Right atrium auricular region (tissue), 2 donors: ENCODE measurements at places on chromosomes 7 and 10.

DNA sequence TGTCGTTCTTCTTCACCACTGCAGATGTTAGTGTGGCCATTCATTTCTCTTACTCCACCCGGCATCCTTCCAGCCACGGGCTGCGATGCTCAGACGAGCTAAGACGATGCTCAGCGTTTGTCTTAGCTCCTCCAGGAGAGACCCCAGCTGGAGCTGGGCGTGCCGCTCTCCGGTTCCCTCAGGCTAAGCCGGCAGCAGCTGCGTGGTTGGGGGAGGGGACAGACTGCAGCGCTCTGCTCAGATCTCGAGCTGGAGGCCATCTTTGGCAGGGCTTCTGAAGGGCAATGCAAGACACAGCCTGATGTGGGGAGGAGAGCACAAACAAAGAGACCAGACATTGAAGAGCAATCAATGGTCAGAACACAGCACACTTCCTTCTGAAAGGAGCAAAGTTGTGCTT, 4.8 kb downstream of the INA start:
- no peak for DNase-seq

DNA sequence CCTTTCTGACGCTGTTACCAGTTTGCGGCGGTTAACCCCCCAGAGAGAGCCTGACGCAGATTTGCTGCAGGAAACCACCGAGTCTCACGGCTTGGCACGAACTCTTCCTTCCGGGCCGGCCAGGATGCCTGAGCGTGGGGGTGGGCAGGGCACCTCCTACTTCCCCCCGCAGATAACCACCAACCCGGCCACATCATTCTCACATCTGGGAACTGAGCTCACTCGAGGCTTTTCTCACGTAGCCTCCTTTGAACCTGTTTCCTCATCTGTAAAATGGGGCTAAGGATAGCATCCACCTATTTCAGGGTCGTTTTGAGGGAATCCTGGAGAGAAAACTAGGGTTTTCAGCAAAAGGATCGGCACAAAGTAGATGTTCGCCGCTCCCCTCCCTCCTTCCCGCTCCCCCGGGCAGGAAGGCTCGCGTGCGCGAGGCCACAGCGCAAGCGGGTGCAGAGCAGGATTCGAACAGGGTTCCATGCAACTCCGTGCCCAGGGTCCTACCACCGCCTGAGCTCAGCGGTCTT, 23.6 kb downstream of the DDIT4 start:
- peak; percentile 94 for DNase-seq

- DNase-seq: no peak
Measured at GRCh38 chr10:67017218-67017617, 91.4 kb downstream of the LRRTM3 start.

DNA sequence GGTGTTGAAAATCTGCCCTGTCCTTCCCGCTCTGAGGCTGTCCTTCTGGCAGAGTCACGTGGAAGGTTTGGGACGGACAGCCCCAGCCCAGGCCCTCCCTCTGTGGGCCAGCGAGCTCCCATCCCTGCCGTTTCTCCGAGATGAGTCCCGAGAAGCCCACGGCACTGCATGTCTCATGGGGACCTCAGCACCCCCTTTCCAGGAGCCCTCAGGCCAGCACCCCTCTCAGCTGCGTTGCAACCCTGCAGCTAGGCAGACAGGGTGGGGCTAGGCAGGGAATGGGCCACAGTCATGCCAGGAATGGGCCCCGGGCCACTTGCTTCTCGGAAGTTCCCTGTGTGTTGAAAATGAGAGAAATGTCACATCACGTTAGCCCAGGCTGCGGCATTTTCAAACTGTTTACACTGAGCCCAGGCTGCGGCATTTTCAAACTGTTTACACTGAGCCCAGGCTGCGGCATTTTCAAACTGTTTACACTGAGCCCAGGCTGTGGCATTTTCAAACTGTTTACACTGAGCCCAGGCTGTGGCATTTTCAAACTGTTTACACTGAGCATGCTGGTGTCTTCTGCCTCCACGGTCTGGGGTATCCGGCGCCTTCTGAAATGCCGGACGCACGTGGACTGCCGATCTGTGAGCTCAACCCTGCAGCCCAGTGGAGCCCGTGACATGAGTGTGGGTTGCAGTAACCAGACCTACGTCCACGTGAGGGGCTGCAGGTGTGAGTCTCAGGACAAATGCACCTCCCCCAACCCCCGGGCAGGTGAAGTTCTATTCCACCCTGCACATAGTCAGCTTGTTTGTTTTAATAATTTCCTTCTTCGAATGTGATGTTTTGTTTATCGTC, 42.6 kb downstream of the FAM20C start:
- DNase-seq: peak; percentile 79

DNA sequence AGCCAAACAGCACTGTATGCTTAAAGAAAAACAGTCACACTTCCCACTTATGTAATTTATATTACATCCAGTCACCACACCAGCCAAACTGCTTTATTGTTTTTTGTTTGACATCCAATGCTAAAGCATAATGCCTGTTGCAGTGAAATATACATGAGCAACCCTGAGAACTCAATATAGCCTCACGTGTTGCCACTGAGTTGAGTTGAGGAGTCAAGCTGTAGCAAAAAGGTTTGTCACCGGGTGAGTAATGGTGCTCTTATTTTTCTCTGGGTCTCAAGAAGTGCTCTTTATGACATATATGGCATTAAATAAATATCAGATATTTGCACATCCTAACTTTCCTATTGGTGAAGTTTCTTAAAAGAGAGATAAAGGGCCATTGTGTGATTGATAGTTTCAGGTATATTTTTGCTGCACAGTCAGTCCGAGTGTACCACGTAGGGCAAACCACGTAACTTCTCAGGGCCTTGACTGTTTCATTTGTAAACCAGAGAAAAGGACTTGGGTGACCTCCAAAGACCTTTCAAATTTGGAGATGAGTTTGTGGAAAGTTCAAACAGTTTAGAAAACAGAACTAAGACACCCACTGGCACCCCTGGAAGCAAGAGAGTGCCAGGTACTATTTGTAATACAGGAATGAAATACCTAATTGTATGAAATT, 168.5 kb downstream of the CFTR start:
- DNase-seq: no peak

DNA sequence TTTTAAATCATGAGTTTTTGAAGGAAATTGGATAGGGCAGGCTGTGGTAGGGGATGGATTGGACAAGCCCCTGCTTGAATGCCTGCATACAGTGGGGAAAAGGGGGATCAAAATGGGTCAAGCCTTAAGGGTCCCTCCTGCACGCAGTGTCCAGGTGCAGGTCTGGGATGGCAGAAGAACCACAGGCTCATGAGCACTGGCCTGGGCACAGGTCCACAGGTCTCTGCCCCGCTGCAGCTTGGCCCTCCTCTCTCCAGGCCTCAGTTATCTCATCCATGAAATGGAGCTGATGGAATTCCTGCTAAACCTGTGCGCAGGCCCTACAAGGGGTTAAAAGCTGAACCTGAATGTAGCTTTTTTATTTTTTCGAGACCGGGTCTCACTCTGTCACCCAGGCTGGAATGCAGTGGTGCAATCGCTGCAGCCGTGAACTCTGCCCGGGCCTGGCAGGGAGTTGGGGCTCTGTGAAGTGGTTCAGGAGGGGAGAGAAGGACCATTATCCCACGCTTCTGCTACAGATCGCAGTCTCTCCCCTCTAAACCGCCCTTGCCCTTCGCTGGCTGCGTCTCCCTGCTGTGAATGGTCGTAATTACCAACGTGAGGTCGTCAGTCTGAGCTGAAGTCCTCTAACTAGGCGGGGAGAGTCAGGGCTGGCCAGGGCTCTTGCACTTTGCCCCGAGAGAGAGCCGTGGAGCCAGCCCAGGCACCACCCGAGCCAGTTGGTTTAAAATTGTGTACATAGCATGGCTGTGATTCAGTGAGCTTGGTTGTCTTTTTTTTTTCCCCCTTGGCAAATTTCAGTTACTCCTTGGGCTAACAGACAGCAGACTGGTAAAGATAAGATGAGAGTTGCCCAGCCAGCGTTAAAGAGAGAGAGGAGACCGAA, 77.5 kb upstream of the GTF2I start:
- no peak for DNase-seq

DNA sequence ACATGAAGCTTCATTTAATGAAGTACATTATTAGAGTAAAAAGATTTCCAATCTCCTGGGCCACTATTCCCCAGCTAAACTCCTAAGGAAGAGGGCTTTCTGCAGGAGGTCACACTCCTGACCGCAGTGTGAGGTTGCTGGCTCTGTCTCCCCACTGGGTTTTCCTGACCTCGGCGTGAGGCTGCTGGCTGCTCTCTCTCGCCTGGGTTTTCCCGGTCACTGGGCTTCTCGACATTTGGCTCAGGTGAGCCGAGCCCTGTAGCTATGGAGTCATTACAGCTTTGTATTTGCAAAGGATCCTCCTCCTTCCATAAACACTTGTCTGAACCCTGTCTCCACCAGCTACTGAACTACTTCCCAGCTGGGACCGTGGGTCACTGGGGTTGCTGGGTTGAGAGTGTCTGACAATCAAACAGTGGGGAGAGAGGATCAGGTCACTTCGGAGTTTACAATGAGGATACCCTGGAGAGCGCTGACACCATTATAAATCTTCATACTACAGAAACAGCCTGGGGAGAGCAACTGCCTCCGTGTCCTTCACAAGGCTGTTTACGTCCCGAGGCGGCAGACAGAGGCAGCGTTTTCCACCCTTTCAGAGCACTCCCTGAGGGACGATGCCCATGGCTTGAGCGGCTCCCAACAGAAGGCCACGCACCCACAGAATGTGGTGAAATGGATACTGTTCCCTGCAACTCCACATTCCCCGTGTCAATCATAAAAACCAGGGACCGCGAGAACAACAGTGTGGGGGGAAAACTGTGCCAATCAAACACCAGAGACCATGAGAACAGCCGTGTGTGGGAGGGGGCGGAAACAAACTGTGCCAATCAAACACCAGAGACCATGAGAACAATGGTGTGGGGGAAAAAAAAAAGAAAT, 226.2 kb downstream of the ZMYND11 start:
- no peak for DNase-seq

GRCh38 chr7:158396301-158396905, 191.2 kb downstream of the PTPRN2 start:
- DNase-seq: no peak

GRCh38 chr7:106616708-106617051, 44.3 kb downstream of the CCDC71L start:
- DNase-seq: no peak

- DNase-seq: no peak
Measured at GRCh38 chr7:44541876-44542610, 913 bp upstream of the NPC1L1 start.

GRCh38 chr10:114548662-114549061, 109.4 kb downstream of the ABLIM1 start:
- no peak for DNase-seq

DNA sequence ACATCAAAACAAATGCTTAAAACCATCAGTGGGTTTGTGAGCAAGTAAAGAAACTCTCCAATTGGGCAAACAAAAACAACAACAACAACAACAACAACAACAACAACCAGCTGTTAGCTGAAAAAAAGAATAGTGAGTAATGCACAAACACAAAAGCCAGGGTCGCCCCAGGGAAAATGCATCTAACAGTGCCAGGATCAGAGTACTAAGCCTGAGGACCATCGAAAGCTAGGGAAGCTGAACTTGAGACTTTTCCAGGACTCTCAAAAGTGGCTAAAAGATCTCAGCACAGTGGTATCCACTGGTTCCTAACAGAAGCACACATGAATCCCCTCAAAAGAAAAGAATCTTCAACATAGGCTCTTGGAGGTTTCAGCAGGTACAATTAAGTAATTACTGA, 83.3 kb downstream of the CPXM2 start:
- peak; percentile 38 for DNase-seq

DNA sequence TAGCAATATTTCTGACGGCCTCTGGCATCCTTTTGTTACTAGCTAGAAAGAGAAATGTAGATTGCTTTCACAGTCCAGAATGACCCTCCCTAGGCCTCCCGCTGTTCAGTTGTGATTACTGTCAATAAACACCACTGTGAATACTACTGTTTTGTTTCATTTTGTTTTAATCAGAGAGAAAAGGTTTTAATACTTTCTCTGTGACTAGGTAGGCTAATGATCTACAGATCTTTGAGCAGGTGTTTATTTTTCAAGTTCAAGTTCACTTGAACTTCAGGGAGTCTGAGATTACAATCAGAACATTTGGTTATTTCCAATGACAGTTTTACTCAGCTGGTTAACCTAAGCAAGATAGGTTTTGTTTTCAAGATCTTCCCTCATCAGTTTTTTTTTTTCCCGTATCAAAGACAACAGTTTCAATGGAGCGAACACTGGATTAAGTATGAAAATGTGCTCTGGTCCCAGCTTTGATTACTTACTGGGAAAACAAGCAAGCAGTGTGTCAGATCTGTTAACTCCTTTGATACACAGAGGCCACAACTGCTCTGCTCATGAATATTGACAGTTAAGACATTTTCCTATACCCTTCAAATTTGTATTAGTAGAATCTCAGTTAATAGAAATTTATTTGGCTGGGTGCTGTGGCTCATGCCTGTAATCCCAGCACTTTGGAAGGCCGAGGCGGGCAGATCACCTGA, 34.8 kb downstream of the VKORC1L1 start:
- DNase-seq: no peak

DNA sequence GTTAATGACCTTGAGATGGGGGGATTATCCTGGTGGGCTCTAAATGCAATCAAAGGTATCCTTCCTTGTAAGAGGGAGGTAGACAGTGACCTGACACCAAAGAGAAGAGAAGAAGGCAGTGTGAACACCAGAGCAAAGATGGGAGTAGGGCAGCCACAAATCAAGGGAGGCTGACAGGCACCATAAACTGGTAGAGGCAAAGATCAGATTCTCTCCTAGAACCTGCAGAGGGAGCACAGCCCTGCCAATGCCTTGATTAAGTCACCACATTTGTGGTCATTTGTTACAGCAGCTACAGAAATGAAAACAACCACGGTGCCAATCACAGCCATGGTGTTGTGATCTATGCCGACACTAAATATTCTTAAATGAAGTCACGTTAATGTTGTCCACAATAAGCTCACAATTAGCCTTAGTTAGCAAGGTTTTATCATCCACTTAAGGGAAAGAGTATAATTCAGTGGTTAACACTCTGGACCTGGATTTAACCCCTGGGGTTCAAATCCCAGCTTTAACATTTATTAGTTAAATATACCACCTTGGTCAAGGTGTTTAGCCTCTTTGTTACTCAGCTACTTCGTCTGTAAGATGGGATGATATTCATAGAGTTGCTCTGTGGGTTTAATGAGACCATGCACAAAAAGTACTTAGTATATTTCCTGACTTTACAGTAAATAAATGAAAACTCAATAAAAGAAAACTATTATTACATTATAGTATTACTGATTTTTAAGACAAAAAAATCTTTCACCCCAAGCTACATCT, 70.8 kb downstream of the SGMS1 start:
- DNase-seq: no peak

DNA sequence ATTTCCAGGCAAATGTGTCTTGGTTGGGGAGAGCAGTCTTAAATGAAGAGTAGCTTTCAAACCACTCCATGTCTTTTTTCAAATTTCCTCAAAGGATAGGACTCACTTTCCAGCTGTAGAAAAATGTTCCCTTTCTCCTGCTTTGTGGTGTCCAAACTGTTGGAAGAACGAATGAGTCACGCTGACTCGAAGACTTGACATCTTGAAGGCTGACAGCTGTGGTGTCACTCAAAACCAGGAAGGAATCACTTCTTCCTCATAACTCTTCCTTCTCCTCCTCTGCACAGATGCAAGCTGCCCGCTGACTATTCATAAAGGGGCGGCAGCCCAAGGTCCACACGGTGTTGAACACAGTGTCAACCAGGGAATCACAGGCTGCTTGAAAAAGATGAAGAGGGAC, 19.2 kb downstream of the PLA2G12B start:
- no peak for DNase-seq

- DNase-seq: no peak
Measured at GRCh38 chr10:78919181-78919966, 149.4 kb upstream of the ZMIZ1 start.

GRCh38 chr10:128808921-128809440, 658.1 kb upstream of the MGMT start:
- DNase-seq: no peak
